ENCODE measurements at places on chromosomes 2 and 18.

GRCh38 chr2:29518010-29518409 lies 402.8 kb downstream of the CLIP4 start:
- DNase-seq: no peak

- DNase-seq: no peak
Observed at GRCh38 chr18:28723506-28723905, 546.6 kb upstream of the CDH2 start.

DNA sequence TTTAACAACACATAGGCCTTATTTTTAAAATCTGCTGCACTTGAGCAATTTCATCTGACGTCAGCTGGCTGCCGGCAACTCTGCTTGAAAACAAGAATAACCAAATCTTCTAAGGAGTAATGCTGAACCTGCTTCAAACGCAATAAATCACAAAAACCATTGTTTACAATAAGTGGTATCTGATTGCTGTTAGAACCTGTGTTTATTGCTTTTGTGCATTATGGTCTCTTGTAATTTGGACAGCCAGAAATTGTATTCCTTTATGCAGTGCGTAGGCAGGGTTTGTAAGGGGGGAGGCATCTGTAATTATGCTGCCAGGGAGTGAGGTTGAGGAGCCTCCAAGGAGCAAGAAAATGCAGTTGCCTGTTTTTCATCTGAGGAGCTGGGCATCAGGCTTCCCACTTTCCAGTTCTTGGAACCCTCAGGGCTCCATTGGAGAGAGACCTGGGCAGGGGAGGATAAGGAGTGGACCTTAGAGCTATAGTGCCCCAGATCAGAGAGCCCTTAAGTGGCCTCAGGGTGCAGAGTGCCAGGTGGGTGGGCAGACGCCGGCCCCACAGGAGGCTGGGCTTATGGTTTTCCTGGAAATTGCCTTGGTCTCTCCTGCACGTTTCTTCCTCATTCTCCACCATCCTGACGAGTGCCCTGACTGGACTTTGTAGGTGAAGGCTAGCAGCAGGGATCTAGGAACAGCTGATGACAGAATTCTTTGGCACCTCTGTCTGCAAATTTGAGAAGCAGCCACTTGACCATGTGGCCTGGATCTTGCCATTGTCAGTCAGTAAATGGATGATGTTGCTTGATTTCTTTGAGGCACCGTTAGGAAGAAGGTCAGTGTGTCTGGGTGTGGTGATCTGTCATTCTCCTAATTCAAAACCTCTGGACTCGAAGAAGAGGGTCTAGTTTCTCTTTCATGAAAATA lies 129.2 kb downstream of the KLHL29 start:
- no peak for DNase-seq

DNA sequence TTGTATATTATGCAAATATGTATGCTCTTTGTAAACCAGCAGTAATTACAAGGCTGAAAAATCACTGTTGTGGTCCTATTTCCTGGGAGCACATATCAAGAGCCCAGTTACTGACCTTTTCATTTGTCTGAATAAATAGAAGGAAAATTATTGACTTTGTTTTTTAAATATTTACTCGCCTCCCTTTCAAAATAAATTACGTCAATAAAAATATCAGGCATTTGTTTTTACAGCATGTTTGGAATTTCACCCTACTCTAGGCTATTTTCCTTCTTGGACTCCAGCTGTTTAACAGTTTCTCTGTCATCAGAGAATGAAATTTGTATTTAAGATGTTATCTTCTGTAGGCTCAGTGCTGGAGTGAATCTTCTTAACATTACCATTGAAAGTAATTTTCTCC lies 59.9 kb upstream of the LRATD1 start:
- no peak for DNase-seq

DNA sequence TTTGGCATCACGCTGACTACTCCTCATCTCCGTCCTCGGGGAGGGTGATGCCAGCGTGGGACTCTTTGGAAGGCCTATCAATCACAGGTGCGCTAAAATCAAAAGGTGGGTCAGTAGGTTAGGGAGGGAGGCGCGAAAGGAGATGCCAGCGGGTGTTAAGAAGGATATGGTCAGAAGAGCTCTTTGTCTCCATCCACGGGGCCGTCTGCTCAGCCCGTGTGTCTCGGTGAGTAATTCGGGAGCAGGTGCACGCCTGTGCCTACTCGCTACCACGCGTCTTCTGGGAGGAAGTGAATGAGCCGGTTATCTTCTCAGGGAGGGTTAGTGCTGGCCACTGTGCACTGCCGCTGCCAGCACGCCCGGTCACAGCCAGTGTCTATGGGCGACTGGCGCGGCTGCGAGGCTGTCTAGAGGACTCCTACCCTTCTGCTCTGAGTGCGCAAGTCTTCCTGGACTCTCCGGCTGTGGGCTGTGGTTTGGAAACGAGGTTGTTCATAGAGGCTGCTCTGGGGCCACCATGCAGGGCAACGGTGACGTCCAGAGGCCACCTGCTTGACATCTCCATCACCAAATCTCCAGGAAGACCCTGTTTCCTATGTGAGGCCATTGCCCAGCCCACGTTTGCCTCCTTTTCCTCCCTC lies 153.4 kb downstream of the MBP start:
- DNase-seq: no peak

All from GOT3 (cell line).